Effector memory CD4-positive, alpha-beta T cell (primary cell): ENCODE measurements at places on chromosomes 6 and 20.

DNA sequence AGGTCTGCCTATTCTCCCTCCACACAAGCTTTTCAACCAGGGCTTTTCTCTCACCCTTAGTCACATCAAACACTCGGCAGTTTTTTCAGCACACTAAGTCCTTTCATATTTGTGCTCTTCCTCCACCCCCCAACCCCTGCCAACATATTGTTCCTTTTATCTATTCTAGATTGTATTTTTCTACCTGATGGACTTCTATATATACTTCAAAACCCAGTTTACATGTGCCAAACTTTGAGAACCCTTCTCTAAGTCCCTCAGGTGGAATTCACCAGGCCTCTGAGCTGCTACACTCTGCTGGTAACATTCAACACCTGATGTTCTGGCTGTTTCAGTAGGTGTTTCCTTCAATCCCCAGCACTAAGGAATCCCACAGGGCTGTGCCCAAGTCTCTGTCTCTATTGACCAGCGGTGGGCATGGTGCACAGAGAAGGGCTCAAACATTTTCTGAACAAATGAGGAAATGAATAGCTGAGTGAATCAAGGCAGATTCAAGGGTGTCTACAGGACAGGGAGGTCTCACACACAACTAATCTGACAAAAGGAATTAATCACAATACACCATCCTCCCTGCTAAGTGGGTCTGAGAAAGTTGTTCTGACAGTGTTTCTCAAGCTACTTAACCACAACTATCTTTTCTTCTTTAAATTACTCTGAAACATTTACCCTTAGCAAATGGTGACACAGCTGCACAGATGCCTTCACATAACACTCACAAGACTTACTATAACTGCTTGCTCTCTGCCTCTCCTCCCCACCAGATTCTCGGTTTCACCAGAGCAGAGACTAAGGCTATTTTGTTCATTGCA lies 166.5 kb downstream of the TSHZ2 start:
- DNase-seq: no peak

- no peak for DNase-seq
These were observed 69.0 kb downstream of the ZHX3 start for GRCh38 chr20:41248368-41249024.

- DNase-seq: no peak
These were observed 4.1 kb upstream of the HSPA12B start for GRCh38 chr20:3728354-3728753.

- DNase-seq: no peak
These were observed 188.1 kb downstream of the UST start for GRCh38 chr6:148934961-148935360.

- DNase-seq: no peak
These were observed 48.8 kb upstream of the RALY start for GRCh38 chr20:33944914-33945313.

DNA sequence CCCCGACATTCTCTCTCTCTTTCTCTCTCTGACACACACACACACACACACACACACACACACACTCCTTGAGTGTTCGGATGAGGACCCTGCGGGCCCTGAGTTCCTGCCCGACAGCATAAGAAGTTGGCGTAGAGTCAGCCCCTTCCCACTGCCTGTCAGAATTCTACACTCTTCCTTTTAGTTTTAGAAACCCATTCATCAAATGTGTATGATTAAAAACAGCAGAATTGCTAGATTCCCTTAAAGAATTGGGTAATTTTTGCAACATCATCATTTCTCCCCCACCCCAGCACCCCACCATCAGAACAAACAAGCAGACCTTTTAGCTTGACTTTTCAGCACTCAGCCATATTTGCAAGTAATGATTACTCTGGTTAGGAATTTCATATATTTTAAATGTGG lies 322.8 kb downstream of the FARS2 start:
- no peak for DNase-seq

- DNase-seq: no peak
These were observed 1.0 kb downstream of the BCL2L1 start for GRCh38 chr20:31721408-31722256.

- no peak for DNase-seq
These were observed 34.4 kb upstream of the MRPS10 start for GRCh38 chr6:42251911-42252637.

DNA sequence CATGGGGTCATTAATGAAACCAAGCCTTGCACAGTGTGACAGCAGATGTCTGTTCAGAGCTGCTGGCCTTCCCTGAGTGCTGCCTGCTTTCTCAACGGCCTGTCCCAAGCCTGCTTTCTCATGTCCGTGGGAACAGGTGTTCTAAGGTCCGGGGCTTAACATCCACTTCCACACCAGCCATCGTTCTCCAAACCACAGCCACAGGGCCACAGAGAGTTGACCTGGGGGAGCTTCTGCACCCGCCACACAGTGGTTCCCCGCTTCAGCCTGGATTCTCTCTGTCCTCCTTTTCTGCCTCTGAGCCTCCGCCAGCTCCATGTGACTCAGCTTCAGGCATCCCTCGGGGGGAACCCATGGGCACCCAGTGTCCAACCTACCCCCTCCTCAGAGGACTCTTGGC lies 26.9 kb upstream of the PPP1R3G start:
- DNase-seq: no peak

DNA sequence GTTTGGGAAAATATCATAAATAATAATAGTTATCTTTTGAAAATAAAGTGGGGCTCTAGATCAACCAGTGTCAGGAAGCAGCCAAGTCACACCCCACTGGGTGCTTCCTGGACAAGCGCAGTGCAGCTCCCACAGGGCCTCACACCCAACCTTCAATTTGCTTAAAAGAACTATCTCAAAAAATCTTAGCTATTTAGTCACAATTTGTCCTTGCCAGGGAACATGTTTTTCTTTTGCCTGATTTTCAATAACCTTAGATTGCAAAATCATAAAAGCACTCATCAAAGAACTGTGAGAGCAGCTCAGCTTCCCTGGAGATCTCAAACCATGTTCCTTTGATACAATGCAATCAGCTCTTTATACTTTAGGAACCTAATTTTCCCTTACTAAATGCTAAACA lies 1.6 kb upstream of the NCOA7 start:
- DNase-seq: no peak

DNA sequence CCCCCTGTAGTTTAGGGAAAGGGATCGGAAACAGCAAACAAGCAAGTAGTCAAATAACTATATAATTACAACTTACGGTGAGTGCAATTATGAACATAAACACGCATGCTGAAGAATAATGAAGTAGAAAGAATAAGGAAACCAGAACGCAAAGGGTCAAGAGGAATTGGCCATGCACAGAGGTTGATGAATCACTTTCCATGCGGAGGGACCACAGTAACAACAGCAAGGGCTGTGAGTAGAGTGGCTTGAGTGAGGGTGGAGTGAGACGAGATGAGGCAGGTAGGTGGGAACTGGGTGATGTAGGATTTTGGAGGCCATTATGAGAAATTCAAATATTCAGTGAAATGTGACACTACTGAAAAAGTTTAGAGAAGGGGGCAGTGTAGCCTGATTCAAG lies 112.2 kb upstream of the LAMP5 start:
- DNase-seq: no peak

- DNase-seq: no peak
These were observed 192.4 kb downstream of the CD83 start for GRCh38 chr6:14309951-14310445.

- no peak for DNase-seq
These were observed 28.9 kb downstream of the PREP start for GRCh38 chr6:105374010-105374420.

GRCh38 chr20:37816726-37817125 lies 86.2 kb upstream of the VSTM2L start:
- no peak for DNase-seq

DNA sequence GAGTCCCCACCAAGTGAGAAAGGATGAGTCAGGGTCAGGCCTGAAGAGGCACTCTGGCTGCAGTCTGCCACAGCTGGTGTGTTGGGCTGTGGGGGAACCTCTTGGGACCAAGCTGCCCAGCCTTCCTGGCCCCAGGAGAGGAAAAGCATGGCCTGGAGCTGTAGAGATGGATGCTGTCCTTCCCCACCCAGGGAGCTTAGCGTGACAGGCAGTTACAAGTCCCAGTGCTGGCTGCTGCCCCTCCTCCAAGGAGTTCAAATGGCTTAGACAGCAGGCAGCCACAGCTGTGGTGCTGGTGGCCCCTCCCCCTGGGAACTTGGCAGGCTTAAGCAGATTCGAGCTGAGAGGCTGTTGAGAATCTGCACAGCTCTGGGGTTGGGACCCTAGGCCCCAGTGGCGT lies 253.2 kb downstream of the PLCB1 start:
- DNase-seq: no peak

DNA sequence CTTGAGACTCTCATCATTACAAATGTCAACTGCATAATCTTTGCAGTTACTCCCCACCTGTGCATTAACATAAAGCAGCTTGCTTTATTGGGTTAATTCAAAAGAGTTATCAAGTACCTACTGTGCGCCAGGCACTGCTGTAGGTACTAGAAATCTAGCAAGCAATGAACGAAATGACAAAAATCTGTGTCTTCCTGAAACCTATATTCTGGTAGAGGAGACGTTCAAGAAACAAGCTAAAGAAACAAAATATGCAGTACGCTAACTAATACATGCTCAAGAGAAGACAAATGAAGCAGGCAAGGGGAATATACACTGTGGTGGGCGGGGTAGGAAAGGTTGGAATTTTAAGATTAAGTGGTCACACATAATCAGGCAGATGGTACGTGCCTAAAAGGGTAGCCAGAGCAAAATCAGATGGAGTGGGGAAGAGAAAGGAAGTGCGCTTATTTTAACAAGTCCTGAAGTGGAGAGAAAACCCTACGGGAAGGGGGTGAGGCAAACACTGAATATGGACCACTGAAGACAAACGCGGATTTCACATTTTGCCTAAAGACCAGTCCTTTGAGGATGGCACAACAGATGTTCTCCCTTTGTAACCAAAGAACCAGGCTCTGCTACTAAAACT lies 1.2 kb downstream of the ELOVL2 start:
- no peak for DNase-seq

DNA sequence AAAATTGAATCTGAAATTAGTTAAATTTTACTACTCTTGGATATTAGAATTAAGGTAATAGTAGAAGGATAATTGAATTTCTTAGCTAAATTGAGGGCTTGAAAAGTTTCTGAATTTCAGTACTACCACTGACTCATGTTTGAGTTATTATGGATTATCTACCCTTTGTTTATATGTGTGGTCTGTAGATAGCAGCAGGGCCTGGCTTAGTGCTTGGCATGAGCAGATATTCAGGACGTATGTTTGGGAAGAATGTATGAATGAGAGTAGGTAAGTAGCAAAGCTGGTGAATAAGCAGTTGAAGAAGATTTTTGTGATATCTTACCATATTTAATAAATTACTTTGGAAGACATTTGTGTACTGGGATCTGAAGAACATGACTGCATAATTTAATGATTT lies 152.7 kb downstream of the MACROD2 start:
- no peak for DNase-seq

- no peak for DNase-seq
These were observed 21.5 kb upstream of the TMEM244 start for GRCh38 chr6:129882510-129883023.

DNA sequence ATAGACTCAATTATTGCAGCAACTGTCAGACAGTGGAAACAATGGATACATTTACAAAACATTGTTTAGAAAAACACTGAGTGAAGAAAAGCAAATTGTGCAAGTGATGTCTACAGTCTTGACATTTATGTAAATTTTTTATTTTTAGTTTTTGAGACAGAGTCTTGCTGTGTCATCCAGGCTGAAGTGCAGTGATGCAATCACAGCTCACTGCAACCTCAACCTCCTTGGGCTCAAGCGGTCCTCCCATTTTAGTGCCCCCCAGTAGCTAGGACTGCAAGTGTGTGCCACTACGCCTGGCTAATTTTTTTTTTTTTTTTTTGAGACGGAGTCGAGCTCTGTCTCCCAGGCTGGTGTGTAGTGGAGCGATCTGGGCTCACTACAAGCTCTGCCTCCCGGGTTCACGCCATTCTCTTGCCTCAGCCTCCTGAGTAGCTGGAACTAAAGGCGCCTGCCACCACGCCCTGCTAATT lies 9.7 kb downstream of the CNBD2 start:
- DNase-seq: no peak

DNA sequence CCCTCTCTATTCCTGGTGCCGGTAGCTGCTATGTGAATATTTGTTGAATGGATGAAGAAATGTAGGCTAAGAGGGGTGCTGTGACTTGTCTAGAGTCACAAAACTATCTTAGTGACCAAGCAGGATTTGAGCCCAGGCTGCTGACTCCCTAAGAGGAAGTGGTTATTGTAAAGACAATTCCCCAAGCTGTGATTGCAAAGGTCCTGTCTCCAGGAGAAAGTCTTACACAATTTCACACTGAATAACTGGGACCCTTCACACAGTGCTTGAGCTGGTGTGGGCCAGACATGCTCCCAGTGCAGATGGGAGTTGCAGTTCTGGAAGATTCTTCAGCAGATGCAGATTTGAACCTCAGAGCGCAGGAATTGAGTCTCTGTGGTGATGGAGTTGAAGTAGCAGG lies 38.1 kb downstream of the IYD start:
- no peak for DNase-seq
